NB4 (cell line): ENCODE measurements at places on chromosomes 12 and 14.

GRCh38 chr14:68770553-68771286, 22.1 kb downstream of the ZFP36L1 start:
- DNase-seq = no peak

DNA sequence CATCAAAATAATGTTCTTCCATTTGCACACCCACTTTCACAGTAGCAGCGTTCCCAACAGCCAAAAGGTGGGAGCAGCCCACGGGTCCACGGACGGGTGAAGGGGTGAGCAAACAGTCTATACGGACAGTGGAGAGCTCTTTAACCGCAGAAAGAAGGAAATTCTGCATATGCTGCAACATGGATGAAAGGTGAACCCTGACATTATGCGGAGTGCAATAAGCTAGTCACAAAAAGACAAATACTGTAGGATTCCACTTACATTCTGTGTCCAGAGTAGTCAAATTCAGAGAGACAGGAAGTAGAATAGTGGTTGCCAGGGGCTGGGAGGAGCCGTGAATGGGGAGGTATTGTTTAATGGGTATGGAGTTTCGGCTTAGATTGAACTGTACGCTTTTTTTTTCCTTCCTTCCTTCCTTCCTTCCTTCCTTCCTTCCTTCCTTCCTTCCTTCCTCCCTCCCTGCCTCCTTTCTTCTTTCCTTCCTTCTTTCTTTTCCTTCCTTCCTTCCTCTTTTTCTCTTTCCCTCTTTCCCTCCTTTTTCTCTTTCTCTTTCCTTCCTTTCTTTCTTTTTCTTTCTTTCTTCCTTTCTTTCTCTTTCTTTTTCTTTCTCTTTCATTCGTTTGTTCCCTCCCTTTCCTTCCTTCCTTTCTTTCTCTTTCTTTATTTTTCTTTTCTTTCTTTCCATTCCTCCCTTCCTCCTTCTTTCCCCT, 15.8 kb upstream of the ANKRD9 start:
- DNase-seq = peak; percentile 70

- no peak for DNase-seq
Measured at GRCh38 chr14:95486875-95487668, 29.4 kb downstream of the SYNE3 start.

DNA sequence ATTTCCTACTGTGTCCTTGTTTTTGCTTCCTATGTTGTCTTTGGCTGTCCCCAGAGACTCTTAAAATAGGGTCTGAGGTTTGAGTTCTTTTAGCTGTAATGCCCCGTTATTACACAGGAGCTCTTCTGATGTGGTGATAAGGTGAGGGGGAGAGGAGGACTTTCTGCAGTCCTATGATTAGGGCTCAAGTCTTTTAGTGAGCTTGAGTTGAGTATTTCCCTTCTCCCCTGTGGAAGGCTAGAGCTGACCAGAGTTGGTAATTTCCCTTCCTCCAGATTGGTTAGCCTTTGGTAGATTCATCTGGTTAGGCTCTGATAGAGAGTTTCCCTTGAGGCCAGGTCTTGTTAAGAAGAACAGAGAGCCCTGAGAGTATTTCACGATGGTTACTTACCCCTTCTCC, 4.3 kb upstream of the HIF1A start:
- DNase-seq = peak; percentile 62
